ENCODE measurements at places on chromosomes 6 and 20.

GRCh38 chr6:76416821-76417605 lies 344.6 kb upstream of the IMPG1 start:
- no peak for DNase-seq

GRCh38 chr6:46327779-46328178 lies 157.0 kb upstream of the ENPP5 start:
- no peak for DNase-seq

DNA sequence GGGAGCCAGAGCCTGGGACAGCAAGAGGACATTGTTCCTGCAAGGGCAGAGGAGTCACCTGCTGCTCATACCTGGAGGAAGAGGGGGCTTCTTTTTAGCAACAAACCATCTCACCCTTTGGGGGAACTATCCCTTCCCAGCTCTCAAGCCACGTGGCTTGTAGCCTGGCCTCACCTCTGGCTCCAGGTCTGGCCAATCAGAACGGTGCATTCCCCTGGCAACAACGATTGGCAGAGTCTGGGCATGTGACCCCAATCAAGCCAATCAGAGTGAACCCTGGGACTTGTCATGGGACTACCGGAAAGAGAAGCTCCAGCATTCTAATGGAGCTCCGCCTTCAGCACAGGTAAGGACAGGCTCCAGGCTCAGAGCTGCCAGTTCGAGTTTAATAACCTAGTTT lies 33.6 kb downstream of the KCNB1 start:
- DNase-seq: no peak

DNA sequence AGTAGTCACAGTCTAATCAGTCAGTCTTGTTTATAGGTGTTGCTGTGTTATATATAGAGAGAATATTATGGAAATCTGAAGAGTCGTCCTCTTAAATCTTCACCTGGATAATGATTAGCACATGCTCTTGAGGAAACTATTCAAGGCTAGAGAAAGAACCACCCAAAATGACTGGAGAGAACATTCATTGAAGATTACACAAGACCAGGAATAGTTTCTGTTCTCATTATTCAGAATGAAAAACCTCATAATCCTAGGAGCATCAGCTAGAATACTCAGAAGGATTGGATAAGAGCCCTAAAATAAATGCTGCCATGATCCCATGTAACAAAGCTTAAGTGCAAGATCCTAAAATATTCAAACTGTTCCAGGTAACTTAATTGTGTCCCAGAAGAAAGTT lies 278.2 kb upstream of the PREP start:
- DNase-seq: no peak

- no peak for DNase-seq
Observed at GRCh38 chr20:24818056-24818455, 131.0 kb upstream of the CST7 start.

DNA sequence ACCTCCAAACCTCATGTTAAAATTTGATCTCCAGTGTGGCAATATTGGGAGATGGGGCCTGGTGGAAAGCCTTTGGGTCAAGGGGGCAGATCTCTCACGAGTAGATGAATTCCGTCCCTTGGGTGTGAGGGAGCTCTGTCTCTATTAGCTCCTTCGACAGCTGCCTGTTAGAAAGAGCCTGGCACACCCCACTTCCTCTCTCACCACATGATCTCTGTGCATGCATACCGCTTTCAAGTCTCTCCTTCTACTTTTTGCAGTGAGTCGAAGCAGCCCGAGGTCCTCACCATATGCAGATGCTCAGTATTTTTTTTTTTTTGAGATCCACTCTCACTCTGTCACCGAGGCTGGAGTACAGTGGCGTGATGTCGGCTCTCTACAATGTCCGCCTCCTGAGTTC lies 176.9 kb downstream of the SYNDIG1 start:
- DNase-seq: no peak

- DNase-seq: no peak
Observed at GRCh38 chr6:146041282-146041681, 12.4 kb downstream of the GRM1 start.

- DNase-seq: no peak
Observed at GRCh38 chr6:161031721-161032495, 40.3 kb downstream of the MAP3K4 start.

GRCh38 chr6:41451039-41451438 lies 95.1 kb upstream of the FOXP4 start:
- no peak for DNase-seq

DNA sequence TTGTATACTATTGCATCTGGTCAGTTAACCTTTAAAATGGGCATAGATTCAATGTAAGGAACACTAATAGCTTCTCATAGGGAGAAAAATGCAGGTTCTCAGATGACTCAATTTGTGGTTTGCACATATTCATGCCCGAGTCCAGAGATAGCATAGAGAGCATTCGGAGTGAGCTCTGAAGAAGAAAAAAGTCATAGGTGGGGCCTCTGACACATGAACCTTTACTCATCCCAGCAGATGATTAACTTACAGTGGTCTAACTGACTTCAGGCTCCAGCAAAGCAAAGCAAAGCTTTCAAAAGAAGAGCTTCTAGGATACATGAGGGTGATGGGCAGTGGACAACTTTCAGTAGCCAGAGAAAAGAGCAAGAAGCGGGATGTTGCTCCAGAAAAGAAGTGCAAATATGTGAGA lies 55.3 kb upstream of the BTN3A2 start:
- no peak for DNase-seq

DNA sequence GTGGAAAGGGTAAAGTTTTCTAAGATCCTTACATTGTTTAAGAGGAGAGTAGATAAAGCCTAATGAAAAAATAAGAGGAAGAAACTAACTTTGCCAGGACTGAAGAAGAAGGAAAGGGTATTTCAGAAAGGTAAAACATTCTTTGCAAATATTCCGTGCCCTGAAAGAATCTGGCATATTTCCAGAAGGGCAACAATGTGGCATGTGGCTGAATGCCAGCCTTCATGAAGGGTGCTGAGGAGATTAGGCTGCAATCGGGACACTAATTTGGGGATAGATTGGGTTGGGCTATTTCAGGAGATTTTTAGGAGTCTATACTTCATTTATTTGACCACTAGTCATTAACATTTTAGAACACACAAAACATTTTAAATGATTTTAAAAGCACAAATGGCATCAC lies 16.2 kb upstream of the UFL1 start:
- DNase-seq: no peak

GRCh38 chr20:4956200-4956810 lies 45.0 kb downstream of the SLC23A2 start:
- no peak for DNase-seq
